HAP-1 (cell line): ENCODE measurements at places on chromosomes 1 and 21.

DNA sequence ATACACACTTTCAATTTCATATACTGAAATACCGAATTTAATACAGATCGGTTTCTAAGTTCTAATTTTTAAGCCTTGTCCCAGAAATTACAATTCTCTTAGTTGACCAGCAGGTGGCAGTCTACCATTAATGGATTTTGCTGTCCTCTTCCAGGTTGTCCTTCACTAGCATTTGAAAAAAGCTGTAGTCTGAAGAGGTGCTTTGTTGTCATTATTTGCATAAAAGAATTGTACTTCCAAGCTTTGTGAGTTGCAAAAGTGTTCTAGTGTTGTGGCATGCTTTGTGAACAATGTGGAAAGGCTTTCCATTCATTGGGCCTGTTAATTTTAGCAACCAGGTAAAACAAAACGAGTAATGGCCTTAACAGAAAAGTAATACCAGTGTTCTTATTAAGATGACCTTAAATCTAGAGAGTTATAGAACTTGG, 193.6 kb downstream of the RPS6KC1 start:
- DNase-seq: peak; percentile 62

DNA sequence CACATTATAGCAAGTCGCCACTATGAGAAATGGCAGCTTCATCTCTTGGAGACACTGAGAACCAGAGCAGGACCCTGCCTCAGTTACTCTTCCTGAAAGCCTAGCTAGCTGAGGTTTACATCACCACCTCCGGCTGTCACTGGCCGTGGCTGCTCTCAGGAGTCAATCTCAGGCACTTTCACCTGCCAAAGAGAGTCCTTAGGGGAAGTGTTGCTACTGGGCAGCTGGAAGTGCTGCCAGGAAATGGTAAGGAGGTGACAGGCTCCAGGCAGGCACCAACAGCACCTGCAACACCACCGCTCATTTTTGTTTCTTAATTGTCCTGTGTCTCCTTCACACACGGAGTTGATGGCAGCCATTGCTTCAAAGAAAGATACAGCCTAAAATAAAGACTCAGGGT, 92.5 kb downstream of the DSCAM start:
- no peak for DNase-seq

DNA sequence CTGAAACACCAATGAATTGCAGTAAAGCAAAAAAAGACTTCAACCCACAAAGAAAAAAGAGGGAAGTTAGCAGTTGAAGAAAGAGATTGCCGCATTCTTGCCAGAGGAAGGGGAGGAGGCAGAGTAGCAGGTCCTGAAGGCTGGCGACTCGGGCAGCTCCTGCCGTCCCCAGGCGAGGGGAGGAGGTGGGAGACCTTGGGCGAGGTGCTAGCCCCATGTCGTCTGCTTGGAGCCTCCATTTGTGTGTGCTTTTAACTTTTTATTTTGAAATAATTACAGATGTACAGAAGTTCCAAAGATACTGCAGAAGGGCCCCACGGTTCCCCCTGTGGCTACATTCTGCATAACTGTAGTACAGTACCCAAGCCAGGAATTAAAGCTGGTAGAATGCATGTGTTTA, 6.7 kb downstream of the TRPM2 start:
- no peak for DNase-seq

GRCh38 chr21:25813917-25814316, 79.1 kb downstream of the GABPA start:
- peak; percentile 15 for DNase-seq

GRCh38 chr21:16517383-16517782, 787.6 kb downstream of the USP25 start:
- no peak for DNase-seq

- DNase-seq: no peak
Observed at GRCh38 chr1:112418099-112418892, 22.3 kb downstream of the CTTNBP2NL start.

DNA sequence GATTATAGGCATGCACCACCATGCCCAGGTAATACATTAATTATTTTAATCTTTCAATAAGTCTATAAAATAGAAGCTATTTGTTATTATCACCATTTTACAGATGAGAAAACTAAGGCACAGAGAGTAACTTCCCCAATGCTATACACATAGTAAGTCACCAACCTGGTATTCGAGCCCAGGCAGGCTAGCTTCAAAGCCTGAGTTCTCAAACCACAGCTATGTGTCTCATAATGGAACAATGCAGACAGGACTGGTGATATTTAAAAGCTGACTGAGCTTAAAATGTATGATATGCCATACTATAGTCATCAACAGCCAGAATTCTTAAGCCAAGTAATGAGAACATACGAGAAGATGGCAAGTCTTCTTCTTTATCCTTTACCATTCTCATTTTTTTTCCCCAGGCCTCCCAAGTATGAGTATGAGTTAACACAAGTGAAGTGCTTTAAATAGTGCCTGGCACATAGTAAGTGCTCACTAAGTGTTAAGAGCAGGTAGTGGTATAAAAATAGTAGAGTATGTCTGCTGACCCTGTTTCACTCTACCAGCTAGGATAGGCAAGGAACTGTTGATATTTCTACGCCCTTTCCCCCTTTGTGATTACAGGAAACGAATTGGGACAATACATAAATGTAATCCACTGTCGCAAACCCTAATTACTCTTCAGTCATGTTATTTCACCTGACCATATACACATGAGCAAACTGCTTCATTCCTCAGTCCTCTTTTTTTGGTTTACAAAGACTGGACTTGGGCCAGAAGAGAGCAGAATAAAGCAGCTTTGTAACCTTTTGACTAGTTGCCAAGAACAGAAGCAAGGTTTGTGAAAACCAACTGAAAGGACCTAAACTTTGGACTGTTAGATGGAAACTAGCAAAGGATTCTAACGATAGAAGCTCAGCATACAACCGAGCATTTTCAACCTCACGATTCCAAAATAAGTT, 9.5 kb downstream of the EYA3 start:
- DNase-seq: peak; percentile 2

DNA sequence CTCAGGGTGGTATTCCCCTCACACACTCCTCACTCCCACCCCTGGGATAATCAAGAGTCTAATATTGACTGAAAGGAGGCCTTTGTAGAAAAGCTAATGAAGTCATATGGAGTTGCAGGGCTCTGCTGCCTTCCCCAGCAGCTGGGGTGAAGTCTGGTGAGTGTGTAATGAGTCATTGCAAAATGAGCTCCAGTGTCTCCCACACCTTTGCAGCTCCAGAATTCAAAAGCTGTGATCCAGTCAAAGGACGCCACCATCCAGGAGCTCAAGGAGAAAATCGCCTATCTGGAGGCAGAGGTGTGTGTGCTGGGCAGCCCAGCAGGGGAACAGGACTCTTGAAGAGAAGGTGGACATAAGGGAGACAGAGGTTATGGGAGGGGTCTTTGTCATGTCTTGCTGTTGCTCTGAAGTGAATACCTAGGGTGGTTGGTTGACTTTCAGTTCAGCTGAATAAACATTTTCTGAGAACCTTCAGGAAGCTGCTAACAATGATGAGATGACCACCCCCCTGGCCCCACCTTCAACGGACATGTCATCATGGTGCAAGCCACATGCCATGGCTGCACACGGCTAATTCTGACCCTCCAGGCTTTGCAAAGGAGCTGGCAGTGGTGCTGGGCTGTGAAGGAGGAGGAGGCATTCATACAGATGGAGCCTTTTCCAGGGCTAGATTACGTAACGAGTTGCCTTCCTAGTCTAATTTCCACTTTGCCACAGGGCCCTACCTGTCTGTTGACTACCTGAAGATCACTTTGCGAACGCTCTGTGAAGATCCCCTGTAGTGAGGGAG, 32.2 kb upstream of the SNX27 start:
- DNase-seq: no peak

- no peak for DNase-seq
Observed at GRCh38 chr1:246959944-246960693, 28.4 kb upstream of the AHCTF1 start.

GRCh38 chr1:93221913-93222312, 41.4 kb downstream of the CCDC18 start:
- DNase-seq: peak; percentile 50

GRCh38 chr1:37497832-37498231, 16.7 kb downstream of the MEAF6 start:
- no peak for DNase-seq

DNA sequence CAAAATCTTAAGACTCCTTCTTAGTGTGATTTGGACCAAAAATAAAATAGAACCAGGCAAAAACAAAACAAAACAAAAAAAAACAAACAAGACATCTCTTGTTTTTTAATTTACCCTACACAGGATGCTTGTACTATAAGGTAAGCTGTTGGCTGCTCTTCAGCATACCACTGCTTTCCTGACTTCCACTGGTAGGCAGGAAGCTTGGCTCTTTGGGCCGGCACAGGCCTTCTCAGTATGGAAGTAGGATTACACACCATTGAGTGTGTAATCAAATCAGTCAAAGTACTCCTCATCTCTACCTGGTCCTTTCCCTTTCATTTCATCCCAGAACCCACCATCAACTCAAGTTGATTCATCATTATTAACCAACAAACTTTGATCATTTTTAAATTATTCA, 61.9 kb upstream of the RGS1 start:
- DNase-seq: no peak

DNA sequence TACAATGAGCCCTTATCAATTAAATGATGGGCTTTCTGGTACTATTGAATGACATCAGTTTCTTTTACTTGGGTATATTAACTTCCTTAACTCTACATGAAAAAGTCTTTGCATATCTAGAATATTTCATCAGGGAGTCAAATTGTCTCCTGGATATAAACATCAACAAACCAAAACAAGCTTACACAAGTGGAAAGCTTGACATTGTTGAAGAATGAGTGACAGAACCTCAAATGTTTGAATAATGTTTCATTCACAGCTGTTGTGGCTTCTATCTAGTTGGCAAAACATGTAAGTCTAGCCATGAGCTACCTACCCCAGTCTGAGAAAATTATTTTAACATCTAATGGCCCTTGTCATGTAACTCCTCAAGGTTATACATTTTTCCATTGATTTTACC, 604.8 kb upstream of the ADAMTS5 start:
- DNase-seq: no peak

DNA sequence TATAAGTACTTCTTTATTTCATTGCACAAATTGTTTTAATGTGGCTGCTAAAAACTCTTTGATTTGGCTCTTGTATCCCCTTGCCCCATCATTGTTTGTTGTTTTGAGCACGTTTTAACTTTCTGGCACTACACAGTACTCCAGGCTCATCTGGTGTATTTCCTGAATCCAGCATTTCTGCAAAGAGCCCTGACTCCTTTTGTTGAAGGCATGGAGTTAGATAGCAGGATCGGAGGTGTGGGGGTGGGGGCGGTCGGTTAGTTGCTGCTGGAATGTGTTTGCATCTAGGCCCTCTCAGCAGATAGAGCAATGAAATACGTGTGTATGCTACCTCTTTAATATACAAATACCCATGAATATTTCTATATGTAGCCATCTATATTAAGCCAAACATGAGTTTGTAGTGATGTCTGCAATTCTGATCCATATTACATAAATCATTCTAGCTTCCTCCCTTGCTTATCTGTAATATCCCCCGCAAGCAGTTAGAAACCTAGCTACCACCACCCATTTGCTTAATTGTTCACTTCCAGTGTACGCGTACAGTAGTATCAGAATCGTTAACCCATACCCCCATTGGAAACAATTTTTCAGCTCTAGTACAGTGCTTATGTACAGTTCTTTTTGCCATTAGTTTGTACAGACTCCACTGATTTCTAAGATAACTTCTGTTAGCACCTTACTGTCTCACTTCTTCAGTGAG, 106.0 kb downstream of the NOS1AP start:
- DNase-seq: no peak

DNA sequence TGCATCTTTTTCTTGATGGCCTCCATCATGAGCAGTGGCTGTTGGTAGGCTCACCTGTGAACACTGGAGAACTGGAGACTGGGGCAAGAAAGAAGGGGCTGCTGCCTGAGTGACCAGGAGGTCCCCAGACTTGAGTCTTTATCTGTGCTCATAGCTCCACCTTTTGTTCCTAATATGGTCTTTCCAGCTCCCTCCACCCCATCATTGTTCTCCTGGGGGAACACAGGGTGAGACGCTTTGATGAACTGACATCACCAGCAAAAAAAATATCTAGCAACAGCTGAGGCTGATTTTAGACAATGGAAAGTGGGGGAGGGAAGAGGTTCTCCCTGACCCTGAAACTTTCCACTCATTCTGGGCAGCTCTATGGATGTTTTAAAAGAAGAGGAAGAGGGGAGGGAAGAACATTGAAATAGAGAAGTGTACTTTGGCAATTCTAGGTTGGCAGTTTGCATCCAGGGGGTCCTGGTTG, at the start of gene TPM3:
TPM3 (minus strand) TSS at position 111 of the 472 bp plus-strand sequence; CDS start at position 29, 82 bp downstream.
- DNase-seq: no peak

GRCh38 chr1:226650236-226650841, 88.7 kb downstream of the ITPKB start:
- no peak for DNase-seq

GRCh38 chr1:3536420-3537195, 74.7 kb downstream of the MEGF6 start:
- no peak for DNase-seq

GRCh38 chr1:24390924-24391782, 22.4 kb downstream of the STPG1 start:
- DNase-seq: peak; percentile 82
